Stimulated activated effector memory CD8-positive, alpha-beta T cell treated with anti-CD3 and anti-CD28 coated beads, Interleukin-12 subunit alpha, Interleukin-12 subunit beta, amount 100 ng/mL, for 72 hours (primary cell): ENCODE measurements at places on chromosomes 2 and 18.

DNA sequence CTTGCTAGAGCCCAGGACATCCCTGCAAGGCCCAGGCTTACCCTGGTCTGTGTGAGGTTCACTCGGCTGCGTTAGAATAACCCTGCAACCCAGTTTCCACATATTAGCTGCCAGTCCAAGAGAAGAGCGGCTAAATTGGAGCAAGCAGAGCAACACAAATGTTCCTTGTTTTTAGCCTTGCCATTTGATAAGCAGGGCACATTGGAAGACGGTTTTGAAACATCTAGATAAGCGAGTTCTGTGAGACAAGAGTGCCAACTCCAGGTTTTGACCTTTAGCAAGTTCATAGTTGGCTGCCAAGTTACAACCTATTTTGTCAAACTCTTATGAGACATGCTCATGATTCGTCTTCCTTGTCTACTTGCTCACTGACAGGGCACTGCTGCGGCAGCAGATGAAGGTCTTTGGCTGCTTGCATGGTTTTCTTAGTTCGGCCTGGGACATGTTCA is 23.5 kb downstream of the DPP4 start:
- DNase-seq: no peak

DNA sequence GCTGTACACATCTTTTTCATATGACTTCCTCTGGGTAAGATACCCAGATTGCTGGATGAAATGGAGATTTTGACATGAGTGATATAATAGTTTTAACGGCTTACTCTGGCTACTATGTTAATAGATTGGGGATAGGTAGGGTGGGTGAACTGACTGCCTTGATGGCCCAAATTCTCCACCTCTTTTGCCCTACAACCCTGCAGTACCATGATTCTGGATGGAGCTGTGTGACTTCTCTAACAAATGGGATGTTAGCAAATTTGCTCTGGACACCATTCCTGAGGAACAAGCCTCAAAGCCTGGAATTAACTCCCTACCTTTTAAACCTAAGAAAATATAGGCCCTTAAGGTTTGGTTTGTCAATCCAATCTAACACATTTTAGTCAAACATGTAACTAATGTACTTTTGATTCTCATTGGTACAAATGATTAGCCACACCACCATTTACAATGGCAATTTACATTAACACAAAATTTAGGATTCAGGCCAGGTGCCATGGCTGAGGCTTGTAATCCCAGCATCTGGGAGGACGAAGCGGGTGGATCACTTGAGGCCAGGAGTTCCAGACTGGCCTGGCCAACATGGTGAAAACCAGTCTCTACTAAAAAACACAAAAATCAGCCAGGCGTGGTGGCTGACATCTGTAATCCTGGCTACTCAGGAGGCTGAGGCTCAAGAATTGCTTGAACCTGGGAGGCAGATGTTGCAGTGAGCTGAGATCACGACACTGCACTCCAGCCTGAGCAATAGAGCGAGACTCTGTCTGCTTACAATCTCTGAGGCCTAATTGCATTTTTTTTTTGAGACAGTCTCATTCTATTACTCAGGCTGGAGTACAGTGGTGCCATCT is 12.8 kb downstream of the CLK1 start:
- no peak for DNase-seq

- no peak for DNase-seq
Observed at GRCh38 chr2:226407135-226407534, 392.5 kb downstream of the IRS1 start.

DNA sequence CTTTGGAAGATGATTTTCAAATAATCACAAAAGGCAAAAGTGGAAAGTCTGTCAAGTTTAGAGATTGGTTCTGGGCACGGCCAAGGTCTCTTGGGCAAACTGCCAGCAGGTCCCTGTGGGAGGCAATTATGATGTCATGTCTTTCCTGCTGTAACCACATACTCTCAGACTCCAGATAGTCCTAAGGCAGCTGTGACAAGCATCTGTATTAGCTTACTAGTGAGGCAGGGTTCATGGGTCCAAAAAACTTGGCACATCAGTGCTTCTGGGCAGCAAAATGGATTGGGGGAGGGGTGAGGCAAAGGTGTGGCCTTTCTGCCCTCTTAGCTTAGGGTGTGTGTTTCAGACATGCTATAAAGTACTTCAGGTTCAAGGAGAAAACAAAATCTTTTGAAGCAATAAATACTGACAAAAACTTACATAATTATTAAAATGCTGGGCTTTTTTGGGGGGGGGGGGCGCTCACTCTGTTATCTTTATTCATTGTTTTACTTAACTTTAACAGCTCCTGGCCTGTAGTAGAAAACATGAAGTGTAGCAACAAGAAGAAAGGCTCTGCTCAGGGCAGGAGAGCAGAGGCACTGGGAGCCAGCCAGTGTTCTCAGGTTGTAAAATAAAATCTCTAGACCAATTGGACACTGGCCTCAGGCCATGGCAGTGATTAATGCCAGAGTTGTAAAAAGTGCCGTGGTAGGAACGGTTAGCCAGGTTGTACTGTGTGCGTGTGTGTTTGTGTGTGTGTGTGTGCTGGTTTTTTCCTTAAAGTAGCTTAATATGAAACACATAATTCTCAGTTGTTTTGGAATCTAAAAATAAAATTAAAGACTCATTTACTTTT is 14.3 kb upstream of the TANC1 start:
- DNase-seq: no peak

DNA sequence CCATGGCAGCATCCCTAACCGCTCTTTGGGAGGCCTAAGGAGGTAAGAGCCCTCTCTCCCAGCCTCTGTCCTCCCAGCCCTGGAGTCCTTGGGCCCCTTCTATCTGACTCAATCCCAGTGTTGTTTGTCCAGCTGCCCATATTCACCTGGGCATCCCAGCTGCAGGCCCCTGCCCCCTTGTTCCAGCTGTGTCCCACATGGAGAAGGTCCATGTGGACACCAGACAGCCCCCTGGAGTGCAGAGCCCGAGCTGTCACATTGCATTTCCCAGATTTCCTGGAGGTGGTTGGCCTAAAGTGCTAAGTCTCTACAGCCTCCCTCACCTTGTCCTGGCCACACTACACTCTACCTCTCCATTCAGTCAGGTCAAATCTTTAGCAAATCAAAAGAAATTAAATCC is 42.5 kb downstream of the PSD4 start:
- DNase-seq: no peak

DNA sequence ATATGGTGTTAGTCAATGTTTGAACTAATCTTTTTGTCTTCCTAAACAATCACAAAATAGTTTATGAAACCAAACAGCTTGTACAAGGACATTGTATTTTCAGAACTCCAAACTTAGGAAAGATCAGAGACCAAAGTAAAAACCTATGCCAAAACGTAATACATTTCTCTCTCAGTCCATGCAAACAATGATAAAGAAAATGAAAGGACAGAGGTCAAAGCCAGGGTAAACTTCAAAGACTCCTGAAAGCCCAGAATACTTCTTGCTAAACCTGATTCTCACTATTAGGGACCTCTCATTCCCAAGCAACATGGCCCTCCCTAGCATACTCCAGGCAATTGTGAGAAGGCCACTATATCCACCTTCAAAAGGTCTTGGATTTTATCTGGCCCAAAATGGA is 105.1 kb upstream of the GALNT5 start:
- no peak for DNase-seq

DNA sequence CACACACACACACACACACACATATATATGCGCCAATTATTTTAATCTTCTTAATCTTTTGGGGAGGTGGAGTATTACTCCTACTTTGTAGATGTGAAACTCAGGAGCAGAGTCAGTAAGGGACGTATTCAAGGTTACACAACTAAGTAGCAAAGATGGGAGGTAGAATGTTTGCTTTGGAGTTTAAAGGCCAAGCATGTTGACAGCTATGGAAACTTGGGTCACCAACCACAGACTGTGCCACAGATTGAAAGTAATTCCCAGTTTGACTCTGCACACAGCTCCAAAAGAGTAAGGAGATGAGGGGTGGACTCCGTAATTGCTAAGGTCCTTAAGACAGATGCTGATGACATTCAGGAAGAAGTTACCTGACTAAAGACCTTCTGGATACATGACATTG is 124.8 kb upstream of the ITGB6 start:
- DNase-seq: no peak

GRCh38 chr2:31127931-31128330 is 10.3 kb downstream of the GALNT14 start:
- no peak for DNase-seq

DNA sequence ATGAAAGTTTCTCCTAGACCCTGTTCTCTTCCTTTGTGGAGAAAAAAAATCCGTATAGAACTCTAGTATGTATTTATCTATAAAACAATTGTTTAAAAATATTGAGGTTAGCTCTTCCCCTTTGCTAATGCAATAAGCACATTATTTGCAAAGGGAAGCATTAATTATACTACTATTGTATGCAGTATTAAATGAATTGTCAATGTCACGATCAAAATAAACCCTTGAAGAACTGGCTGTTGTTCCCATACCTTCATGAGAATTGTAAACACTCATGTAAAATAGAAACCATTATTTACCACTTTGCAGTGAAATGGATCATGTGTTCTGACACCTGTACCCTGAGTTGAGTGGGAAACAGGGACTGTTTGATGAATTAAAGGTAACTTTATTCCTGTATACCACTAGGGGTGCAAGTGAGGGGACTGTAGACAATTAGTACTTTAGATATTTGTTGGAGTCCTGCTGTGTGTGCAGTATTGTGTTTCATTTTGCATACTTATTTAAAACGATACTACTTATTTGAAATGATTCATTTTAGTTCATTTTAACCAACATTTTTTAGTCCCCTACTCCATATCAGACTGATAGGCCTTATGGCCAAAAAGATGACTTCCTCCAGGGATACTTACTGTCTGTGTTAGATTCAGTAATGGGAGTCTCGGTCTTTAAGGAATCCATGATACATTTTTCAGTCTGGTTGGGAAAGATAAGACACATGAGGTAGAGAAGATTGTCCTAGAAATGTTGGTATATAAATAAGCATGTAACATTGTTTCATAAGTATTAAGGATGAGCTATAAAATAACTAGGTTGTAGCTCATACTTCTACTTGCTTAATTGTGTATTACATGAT is 7.9 kb downstream of the PKP4 start:
- DNase-seq: no peak

DNA sequence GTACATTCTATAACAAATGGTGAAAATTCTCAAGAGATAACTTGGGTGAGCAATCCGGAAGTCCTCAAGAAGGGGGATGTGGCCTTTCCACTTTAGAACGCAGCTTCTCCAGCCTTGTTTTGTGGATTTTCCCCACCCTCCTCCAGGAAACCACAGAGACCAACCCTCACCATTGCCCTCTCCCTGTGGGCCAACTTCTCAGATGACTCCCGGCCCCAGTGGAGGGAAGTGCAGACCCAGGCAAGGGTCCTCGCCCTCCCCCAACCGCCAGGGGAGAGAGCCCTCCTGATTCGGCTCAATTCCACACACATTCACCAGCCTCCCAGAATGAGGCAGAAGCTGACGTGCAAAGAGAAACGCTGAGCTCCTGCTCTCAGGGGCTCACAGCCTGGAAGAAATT is 277.2 kb downstream of the EIPR1 start:
- DNase-seq: no peak

- no peak for DNase-seq
Observed at GRCh38 chr2:28437918-28438317, 45.3 kb downstream of the FOSL2 start.

DNA sequence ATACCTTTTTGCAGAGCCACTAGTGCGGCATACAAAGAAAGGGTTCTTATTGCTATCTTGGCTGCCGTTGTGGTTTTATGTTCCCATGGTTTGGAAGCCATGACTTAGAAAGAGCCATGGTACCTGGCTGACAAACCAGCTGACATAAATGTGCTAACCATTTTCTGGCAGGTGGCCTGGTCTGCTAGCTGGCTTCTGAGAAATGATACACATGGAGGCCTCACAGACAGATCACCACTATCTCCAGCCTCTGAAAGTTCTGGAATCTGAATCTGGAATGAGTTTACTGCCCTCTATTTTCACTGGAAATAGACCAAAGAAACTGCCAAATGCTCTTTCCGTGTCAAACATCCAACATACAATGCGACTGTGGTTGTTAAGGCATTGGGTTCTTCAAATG is 123.7 kb downstream of the QPCT start:
- DNase-seq: no peak

- no peak for DNase-seq
Observed at GRCh38 chr2:178908810-178909209, 101.6 kb upstream of the TTN start.

DNA sequence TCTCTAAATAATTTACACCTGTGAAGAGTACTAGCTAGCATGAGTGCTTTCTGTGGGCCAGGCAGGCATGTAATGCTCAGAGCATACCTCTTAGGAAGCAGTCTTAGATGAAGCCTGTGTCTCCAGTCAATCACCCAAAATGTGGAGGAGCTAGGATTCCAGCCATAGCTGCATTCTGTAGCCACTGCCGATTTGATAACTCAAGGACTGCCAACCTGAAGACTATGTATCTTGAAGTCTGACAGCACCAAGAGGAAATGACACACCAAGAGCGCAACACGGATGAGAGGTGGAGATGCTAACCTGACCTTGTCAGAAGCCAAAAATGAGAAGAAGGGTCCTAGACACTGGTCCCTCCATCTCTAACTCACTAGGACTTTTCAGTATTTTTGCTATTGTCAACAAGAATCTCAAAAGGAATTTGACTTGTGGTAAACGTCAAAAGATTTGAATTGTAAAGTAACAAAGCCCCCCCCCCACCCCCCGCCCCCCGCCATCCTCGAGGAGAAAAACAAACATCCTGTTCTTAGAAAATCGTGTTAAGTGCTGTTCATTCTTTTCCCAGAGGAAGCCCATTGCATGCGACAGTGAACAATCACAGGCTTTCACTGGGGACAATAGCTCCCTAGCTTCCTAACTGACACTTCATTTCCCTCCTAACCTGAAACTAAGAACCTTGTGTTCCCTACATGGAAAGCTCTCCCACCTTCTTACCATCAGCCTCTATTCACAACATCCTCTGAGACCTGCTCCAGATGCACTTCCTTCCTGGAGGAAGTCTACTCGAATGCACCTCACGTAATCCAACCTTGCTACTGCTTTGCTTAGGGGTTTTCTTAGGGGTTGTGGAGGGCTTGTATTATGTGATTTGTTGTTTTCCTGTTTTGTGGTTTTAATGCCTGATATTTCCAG is 14.7 kb downstream of the CDC42EP3 start:
- no peak for DNase-seq

- DNase-seq: no peak
Observed at GRCh38 chr2:75098856-75099255, 100.5 kb downstream of the TACR1 start.

GRCh38 chr18:22355598-22355997 is 62.1 kb downstream of the CTAGE1 start:
- DNase-seq: no peak

DNA sequence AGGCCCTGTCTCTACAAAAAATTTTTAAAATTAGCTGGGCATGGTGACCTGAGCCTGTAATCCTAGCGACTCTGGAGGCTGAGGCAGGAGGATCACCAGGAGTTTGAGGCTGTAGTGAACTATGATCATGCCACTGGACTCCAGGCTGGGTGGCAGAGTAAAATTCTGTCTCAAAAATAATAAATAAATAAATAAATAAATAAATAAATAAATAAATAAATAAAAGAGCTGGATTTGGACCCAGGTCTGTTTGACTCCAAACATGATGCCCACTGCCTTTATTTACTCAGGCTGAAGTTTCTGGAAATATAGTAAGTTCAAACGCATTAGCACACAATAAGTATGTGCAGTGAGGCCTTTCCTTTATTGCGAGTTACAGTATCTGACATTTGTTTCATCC is 75.0 kb downstream of the THNSL2 start:
- no peak for DNase-seq

GRCh38 chr2:190837952-190838361 is 42.7 kb upstream of the GLS start:
- DNase-seq: no peak

- no peak for DNase-seq
Observed at GRCh38 chr18:26438980-26439379, 109.4 kb downstream of the KCTD1 start.

- DNase-seq: no peak
Observed at GRCh38 chr2:117770730-117771129, 43.8 kb upstream of the DDX18 start.
